ENCODE measurements at places on chromosomes 2 and 18.

DNA sequence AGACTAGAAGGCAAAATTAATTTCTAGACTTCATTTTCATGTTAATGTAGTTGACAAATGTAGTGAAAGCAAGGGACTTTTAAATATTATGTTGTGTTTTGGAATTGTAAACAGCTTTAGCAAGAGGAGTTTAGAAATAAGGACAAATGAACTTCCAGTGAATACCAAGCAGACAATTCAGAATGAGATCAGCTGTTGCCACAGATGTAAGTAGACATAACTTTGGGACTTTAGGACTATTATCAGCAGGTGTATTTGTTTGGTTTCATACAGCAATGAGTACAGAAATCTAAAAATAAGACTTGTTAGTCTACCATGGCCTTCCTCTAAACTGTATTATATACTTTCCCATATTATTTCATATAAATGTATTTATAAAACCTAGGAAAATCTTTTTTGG lies 34.2 kb upstream of the CCNT2 start:
- DNase-seq: no peak

- DNase-seq: no peak
These were observed 60.9 kb upstream of the RTN4 start for GRCh38 chr2:55111230-55111569.

DNA sequence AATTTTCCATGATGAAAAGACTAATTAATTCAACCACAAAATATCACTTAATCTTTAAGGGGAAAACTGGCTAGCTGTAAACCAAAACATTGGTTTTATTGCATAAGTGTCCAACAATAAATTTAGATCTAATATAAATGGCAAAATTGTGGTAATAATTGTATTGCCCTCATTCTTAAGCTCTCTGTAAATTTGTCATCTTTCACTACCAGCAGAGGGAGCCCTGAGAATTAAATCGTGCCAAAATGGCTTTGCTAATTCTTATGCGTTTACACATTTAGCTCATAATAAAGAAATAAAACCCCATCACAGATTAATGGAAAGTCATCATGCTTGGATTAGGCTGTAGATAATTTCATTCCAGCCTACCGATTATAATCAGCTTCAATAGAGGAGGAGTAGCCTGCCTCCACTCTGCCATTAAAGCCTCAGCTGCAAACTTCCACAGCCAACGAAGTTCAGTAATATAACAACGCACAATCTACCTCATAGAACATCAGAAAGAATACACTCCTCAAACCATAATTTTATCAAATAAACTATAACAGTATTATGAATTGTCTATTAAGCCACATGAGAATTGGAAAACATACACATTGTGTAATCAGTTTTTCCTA lies 70.0 kb upstream of the ATP5MC3 start:
- peak; percentile 43 for DNase-seq

DNA sequence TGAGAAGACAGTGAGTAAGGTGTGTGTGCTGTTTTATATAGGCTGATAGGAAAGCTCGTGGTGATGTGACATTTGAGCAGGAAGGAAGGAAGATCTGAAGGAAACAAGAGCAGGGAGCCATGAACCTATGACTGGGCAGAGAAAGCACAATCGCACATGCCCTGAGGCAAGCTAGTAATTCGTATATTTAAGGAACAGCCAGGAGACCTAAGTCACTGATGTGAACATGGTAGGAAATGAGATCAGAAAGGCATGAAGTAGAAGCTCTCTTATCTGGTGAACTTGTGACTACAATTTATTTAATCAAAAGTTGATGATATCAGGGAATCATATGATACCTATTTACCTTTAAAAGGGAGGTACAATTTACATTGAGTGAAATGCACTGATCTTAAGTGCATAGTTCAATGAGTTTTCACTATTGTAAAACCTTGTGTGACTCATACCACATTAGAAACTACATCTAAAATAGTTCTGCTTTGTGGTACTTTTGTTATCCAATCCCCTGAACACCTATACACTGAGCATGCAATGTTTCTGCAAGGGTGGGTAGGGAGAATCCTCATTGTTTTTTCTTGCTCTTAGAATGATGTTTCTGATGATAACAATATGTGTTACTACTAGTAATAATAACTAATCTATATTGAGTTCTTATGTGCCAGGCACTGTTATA lies 67.5 kb downstream of the GALNT13 start:
- DNase-seq: peak; percentile 31

DNA sequence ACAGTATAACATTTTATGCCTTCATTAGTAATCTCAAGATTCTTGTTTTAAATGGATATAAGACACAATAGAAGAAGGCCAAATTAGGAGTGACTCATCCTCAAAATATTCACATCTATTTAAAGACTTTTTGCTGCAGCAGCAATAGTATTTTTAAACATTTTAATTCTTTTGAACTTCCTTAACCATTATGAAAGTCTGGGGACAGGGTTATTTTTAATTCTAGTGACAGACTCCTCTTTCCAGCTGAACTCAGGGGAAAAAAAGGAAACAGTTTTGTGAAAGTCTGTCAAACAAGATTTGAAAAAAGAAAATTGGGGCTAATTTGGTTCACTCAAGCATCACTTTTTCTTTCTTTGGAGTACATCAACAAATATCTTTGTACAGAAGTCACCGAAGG lies 541.8 kb downstream of the NUP35 start:
- DNase-seq: peak; percentile 14

DNA sequence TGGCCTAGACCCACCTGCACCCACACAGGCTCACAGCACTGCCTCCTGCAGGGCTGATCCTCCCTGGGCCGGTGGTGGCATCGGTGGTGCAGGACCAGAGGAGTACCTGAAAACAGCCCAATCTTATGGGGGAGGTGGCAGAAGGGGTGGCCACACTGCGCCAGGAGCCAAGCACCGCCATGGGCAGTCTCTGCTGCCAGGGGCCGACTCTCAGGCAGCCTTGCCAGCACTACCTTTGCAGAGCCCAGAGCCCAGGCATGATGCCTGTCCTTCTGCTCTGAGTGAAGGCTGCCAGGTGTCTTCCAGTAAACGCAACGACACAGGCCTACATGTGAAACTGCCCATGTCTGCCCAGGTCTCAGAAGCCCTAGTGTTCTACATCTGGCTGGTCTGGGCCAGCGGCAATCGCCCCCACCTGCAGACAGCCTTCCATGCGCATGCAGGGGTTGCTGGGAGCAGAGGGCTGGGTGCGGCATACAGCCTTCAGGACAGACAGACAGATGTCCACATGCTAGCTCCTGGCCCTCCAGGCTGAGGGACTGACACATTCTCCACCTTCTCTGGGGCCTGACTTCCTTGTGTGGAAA lies 6.8 kb downstream of the HS6ST1 start:
- DNase-seq: no peak

DNA sequence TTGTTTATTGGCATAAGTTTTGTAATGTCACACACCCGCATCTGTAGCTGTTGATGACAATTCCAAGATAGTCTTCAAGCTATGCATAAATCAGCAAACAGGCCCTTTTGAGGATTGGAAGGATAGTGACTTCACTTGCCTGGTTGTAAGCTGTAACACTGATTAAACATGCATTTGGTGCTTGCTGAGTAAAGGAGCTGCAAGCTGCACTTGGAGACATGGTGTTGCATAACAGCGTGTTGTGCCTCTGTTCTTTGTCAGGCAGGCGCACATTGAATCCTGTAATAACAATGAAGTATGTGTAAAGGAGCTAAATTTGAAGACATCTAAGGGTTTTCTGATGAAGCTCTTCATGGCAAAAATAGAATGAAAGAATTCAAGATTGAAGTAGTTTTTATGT lies 68.7 kb upstream of the TTC27 start:
- DNase-seq: peak; percentile 9

DNA sequence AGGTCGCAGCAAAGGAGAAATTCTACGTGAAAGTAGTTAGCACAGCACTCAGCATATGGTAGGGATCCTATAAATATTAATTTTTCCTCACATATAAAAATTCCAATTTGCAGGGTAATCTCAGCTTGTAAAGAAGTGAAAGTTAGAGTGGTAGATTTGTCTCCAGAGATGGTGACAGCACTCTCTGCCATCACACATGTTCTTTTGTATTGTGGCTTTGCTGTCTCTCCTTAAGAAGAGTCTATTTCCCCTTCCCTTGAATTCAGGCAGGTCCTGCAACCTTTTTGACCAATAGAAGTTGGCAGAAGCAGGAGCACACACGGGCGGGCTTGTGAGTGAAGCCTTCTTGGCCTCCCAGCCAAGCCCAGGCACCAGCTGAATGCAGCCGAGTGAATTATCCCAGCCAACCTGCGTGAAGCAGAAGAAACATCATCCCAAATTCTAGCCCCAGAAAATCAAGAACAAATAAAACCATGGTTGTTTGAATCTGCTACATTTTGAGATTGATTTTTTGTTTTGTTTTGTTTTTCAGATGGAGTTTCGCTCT lies 107.8 kb upstream of the COPS8 start:
- DNase-seq: no peak

- DNase-seq: no peak
These were observed 542.0 kb upstream of the GCFC2 start for GRCh38 chr2:76252704-76253103.

DNA sequence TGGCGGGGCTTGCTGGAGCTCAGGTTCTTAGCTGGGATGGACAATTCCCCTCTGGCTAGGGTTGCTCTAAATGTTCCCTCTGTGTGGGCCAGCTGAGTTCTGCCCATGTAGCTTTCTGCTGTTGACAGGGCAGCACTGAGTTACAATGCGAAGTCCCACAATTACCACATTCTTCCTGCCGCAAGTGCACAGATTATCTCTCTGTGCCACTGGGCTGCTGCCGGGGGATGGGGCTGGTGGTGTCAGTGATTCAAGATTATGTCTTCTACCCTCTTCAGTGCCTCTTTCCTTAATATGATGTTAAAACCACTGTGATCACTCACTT lies 708.1 kb downstream of the SLC4A3 start:
- no peak for DNase-seq

GRCh38 chr18:79737426-79737825 lies 57.8 kb downstream of the CTDP1 start:
- no peak for DNase-seq

- DNase-seq: no peak
These were observed 85.4 kb upstream of the CPO start for GRCh38 chr2:206853915-206854314.

GRCh38 chr2:86315084-86315483 lies 22.3 kb downstream of the REEP1 start:
- no peak for DNase-seq

- DNase-seq: no peak
These were observed 1.9 kb downstream of the SEMA4C start for GRCh38 chr2:96867756-96868554.

DNA sequence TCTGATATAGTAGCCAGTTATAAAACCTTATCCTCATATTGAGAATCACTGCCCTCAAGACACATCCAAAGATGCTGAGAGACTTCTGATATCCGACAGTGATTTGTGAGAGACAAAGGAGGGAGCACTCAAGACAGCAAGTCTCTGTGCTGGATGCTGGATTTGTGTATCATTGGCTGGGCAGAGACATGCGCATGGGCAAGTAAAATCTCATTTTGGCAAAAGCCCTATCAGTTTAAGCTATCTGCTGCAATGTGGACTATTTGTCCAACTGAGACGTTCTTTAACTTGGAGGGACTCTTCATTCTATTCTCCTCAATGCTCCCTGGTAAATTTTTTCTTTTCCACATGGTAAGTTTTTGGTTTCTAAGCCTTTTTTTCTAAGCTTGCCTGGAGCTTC lies 107.5 kb downstream of the SS18 start:
- DNase-seq: no peak

GRCh38 chr2:218301176-218301819 lies 9.0 kb upstream of the TMBIM1 start:
- peak; percentile 79 for DNase-seq

DNA sequence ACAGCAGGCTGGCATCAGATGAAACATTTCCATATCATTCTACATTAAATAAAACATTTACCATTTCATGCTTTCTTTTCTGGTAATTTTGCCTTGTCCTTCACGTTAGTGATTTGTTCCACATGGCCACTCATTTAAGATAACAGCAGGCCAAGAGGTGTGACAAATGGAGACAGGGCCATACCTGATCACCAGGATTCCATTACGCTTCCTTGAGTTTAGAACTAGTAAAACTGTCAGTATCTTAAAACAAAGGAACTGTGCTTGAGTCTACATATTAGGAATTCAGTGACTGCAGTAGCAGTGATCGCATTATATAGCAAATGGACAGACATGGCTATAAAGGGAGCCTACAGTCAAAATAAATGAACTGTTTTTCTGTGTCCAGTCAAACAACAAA lies 155.1 kb upstream of the FSHR start:
- no peak for DNase-seq

DNA sequence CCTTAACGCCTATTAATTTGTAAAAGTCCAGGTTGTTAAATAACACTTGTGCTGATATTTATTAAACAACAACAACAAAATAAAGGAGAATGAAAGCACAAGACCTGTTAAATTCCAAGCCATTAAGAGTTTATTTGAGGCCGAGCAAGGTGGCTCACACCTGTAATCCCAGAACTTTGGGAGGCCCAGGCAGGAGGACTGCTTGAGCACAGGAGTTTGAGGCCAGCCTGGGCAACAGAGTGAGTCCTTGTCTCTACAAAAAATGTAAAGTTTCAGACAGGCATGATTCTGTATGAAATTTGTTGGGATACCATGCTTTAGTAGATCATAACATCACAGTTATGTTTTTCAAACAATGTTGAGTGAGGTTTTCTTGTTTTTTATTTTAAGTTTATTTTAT lies 17.1 kb downstream of the PELI1 start:
- DNase-seq: no peak

Measured in renal cortical epithelial cell (primary cell).